ENCODE measurements at places on chromosomes 2 and 18. TPM values are rescaled to one million over a fixed set of nuclear protein-coding genes. Genes with fewer than 3 reads are reported as not detected.

Gene CYP27A1
- 3.4 TPM for total RNA-seq

Gene FIGN
- total RNA-seq: 4.4 TPM

Gene GAL3ST2
- 1.3 TPM for total RNA-seq

Gene UGT1A5
- not detected for total RNA-seq

Gene CAPN14
- 4.1 TPM for total RNA-seq

Gene UPP2
- 3.1 TPM for total RNA-seq

Gene ACOXL
- not detected for total RNA-seq

Gene ASB18
- not detected for total RNA-seq

Gene SPATA3
- not detected for total RNA-seq

Gene PLGLB1
- total RNA-seq: 44.1 TPM
